ENCODE measurements at places on chromosomes 6 and 20.

- no peak for DNase-seq
These were observed 55.1 kb downstream of the SAMD3 start for GRCh38 chr6:130167655-130168054.

DNA sequence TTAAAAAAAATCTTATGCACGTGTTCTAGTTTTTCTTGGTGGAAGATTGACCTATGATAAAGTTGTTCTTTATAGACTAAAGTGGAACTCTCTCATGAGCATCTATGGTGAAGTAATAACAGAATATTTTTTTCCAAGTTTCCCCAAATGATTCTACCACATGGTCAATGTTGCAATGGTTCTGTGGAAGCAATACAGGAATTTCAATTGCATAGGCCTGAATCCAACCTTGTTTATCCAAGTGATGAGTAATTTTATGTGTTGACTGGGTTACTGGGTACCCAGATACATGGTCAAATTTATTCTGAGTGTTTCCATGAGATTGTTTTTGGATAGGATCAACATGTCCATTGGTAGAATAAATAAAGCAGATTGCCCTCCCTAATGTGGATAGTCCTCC, 581.5 kb downstream of the MMUT start:
- DNase-seq, result no peak

GRCh38 chr20:9742821-9743220, 96.1 kb downstream of the PAK5 start:
- no peak for DNase-seq

GRCh38 chr6:24883618-24884017, 52.1 kb downstream of the RIPOR2 start:
- DNase-seq, result no peak

DNA sequence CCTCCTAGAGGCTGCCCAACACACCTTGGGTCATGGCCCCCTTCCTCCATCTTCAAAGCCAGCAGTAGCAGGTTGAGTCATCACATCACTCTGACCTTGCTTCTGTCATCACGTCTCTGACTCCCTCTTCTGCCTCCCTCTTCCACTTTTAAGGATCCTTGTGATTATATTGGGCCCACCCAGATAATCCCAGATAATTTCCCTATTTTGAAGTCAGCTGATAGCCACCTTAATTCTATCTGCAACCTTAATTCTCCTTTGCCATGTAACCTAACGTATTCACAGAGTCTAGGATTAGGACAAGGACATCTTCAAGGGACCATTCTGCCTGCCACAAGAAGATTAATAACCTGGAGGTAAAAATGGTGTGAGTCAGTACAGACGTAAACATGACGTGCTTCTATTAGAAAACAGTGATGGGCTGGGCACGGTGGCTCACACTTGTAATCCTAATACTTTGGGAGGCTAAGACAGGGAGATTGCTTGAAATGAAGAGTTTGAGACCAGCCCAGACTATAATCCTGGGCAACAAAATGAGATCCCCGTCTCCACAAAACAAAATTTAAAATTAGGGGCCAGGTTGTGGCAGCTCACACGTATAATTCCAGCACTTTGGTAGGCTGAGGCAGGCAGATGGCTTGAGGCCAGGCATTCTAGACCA, 3.3 kb downstream of the ZSWIM3 start:
- no peak for DNase-seq

- no peak for DNase-seq
These were observed 14.1 kb upstream of the CHMP4B start for GRCh38 chr20:33796907-33797544.
